ENCODE measurements at places on chromosomes 3 and 15.
A peak's percentile ranks its signal among the peaks of the same experiment; 100 is the strongest.

GRCh38 chr3:118478706-118479276, 555.9 kb downstream of the IGSF11 start:
- DNase-seq: no peak

DNA sequence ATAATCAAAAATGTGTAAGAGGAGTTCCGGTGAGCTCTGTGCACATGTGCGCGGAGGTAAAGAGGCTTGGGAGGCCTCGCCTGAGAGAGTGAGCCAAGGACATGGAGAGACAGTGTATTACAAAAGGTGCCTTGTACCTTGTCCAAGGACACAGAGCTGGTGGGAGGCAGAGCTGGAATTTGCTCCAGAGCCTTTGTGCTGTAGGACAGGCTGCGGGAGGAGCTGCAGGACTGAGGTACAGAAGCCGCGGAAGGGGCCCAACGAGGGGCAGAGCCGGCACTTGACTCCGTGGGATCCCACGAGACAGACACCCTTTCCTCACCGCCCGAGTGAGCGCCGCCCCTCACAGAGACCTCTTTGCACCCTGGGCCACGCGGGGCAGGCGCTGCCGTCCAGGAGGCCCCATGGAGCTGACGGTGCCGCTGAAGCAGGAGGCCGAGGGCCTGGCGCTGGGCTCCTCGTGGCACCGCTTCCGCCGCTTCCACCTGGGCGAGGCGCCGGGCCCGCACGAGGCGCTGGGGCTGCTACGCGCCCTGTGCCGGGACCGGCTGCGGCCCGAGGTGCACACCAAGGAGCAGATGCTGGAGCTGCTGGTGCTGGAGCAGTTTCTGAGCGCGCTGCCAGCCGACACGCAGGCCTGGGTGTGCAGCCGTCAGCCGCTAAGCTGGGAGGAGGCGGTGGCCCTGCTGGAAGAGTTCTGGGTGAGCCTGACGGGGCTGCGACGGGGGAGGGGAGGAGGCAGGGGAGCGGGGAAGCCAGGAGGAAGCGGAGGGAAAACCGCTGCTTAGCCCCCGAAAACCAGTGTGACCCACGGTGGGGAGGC, 68.7 kb downstream of the SLTM start:
- DNase-seq: peak; percentile 27

GRCh38 chr3:31077826-31078225, 183.4 kb upstream of the GADL1 start:
- no peak for DNase-seq

- DNase-seq: no peak
These were observed 49.9 kb downstream of the CASR start for GRCh38 chr3:122233101-122233952.
